ENCODE measurements at places on chromosomes 2 and 18. TPM values are rescaled to one million over a fixed set of nuclear protein-coding genes. Genes with fewer than 3 reads are reported as not detected.
A peak's percentile ranks its signal among the peaks of the same experiment; 100 is the strongest.

The DNAH6 gene
- under 0.01 TPM for total RNA-seq

The MGAT4A gene
- total RNA-seq = 6.2 TPM

The IGFBP5 gene
- total RNA-seq = 0.64 TPM

The FASTKD1 gene
- 13.0 TPM for total RNA-seq

The AQP12A gene
- not detected for total RNA-seq

The ZAP70 gene
- 0.13 TPM for total RNA-seq

DNA sequence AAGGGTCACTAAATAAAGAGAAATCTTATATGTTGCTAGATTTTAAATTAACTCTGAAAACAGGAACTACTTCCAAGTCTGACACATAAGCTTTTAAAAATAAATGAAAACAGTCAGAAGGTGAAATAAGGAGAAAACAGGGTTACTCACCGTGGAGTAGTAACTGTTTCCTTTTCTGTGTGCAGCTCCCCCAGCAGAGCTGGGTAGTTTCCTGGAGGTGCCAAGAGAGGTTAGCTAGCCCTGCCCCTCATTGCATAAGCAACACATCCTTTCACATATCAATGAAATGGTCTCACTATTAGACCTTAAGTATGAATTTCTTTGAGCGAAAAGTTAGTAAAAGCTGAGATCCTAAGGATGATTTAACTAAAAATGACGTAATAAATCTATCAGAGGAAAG, 54.0 kb upstream of the GPR75 start:
- peak; percentile 92 for DNase-seq

GRCh38 chr2:189633392-189633811, 27.9 kb upstream of the ASNSD1 start:
- DNase-seq = peak; percentile 38

- no peak for DNase-seq
These were observed 284 bp downstream of the TIMM21 start for GRCh38 chr18:74148543-74149070.

- peak; percentile 25 for DNase-seq
These were observed 495.6 kb upstream of the ZEB2 start for GRCh38 chr2:145015561-145015960.

DNA sequence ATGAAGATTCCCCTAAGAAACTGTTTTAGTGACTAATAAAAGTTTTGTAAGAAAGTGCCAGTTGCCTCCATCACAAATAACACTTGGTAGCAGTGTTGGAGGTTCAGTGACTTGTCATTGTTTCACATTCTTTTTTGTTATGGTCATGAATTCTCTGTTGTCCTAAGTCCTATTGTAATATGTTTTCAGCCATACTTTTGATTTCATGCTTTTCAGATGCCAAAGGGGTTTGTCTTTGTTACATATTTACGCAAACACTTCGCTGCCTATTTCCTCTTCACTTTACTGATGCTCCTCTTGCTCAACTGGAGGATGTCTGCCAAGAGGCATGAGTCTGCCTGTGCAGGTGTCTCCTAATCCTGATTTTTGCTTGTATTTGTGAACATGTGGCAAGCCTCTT, 66.6 kb downstream of the PHLPP1 start:
- peak; percentile 14 for DNase-seq

DNA sequence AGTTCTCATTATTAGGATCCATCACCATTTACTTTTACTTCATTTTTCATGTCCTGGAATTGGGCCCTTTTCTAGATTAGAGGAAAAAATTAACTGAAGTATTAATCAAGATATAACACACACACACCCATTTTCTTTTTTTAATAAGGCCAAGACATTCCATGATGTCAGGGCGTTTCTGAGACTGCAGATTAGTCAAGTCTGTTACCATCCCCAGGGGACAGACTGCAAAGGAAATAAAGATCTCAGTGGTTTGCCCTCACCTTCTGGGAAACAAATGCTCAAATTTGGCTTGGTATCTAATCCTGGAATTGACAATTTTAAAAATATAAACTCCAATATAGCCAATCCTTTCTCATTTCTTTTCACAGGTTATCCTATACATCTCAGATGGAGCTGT, 27.4 kb downstream of the RMP24 start:
- DNase-seq = no peak

Measured in dermis microvascular lymphatic vessel endothelial cell (primary cell).